ENCODE measurements at places on chromosomes 7 and 10.
A peak's percentile ranks its signal among the peaks of the same experiment; 100 is the strongest.

DNA sequence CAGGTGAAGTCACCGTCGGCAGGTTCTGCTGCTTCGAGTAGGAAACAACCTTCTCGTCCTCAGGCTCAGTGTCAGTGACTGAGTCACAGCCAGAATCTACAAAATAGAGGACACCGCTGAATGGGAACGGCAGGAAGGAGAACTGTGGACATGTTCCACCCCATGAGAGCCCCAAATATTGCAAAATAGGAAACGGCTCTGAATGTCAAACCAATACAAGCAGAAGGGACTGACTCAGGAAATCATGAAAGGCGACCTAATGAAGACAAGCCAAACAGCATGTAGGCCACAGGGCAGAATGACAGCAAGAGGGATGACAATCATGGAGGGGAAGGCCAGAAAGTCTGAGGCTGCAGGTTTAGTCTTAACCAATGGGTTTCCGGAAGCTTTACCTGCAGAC is 63.5 kb downstream of the PIK3AP1 start:
- H3K36me3 ChIP-seq, result no peaks in the 10 kb centered on the region
- no peak overlapping the region for H3K27ac ChIP-seq
- H3K27me3 ChIP-seq, result no peaks in the 10 kb centered on the region
- no peak overlapping the region for H3K4me3 ChIP-seq
- H3K4me1 ChIP-seq, result no peaks in the 10 kb centered on the region

DNA sequence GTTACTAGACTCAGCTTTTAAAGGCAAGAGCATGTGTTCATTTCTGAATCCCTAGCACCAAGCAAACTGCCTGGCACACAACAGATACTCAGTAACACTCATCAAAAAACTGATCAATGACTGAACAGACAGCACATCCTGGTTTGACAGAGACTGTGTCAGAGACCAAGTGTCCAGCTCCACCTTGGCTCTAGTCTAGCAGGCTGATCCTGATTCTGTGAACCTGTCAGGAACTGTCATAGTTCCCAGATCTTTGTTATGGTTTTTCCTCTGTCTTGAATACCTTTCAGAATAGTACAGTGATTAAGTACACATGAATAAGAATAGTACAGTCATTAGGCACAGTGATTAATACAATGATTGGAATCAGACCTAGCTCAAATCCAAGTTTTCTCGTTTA is 53.0 kb downstream of the TPK1 start:
- no peak overlapping the region for H3K4me3 ChIP-seq
- no peak overlapping the region for H3K27ac ChIP-seq
- H3K36me3 ChIP-seq, result no peaks in the 10 kb centered on the region
- H3K4me1 ChIP-seq, result no peaks in the 10 kb centered on the region

GRCh38 chr10:114684822-114685209 is 26.7 kb upstream of the ABLIM1 start:
- no peaks in the 10 kb centered on the region for H3K36me3 ChIP-seq
- H3K4me3 ChIP-seq, result no peak overlapping the region
- DNase-seq, result no peak
- peak overlapping the region; percentile 44 for H3K27ac ChIP-seq
- H3K27me3 ChIP-seq, result no peaks in the 10 kb centered on the region
- H3K4me1 ChIP-seq, result peaks cover 38% of the 10 kb centered on the region

DNA sequence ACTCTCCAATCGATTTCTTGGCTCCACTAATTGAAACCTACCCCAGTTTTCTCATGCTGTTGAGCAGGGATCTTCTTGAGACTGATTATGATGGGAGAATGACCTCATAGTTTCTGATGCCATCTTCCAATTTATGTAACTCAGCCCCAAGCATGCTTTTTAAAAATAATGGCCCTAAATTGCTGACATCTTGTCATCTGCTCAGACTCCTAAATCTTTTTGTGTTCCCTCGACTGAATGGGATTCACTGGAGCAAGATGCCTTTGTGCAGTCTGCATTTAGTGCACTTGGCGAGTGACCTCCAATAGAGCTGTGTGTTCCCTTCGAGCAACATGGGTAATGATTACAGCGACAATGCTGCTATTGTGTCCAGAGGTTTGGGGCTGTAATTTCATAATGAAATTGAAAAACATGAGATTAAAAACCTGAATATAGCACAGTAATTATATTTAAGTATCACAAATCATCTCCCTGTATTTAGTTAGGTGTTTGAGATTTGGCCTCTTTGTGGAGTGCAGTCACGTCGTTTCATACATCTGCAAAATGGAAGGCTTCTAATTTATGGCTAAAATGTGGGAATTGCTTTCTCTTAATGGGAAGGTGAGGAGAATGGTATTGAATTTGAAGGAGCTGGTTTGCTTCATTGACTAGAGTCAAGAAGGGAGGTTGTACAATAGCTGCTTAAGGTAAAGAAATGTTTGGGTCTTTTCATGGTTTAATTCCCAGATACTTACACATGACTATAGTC is 192.9 kb downstream of the AUTS2 start:
- no peak overlapping the region for H3K4me3 ChIP-seq
- no peak overlapping the region for H3K27ac ChIP-seq
- H3K36me3 ChIP-seq, result no peaks in the 10 kb centered on the region
- no peaks in the 10 kb centered on the region for H3K4me1 ChIP-seq
- H3K27me3 ChIP-seq, result no peaks in the 10 kb centered on the region
- no peak for DNase-seq

GRCh38 chr10:133309720-133310398 is 1.1 kb downstream of the ZNF511 start:
- H3K27ac ChIP-seq, result peak overlapping the region; percentile 66
- peaks cover 22% of the 10 kb centered on the region for H3K36me3 ChIP-seq
- no peaks in the 10 kb centered on the region for H3K27me3 ChIP-seq
- H3K4me1 ChIP-seq, result peaks cover 3% of the 10 kb centered on the region
- no peak for DNase-seq

Data from RWPE2 (cell line).